ENCODE measurements at places on chromosomes 2 and 18. TPM values are rescaled to one million over a fixed set of nuclear protein-coding genes. Genes with fewer than 3 reads are reported as not detected.

DNA sequence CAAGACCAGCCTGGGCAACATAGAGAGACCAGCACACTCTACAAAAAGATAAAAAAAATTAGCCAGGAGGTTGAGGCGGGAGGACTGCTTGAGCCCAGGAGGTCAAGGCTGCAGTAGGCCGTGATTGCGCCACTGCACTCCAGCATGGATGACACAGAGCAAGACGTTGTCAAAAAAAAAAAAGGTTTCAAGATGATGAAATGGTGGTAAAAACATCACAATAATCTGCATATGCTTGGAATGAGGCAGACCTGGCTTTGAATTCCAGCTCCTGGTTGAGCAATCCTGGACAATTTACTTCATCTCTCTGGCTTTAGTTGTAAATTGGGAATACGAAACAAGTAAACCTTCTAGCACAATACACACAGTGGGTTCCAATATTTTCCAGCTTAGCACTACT, 24.1 kb downstream of the USP40 start:
- no peak overlapping the region for H3K4me3 ChIP-seq
- no peak for DNase-seq

- peaks cover 41% of the 10 kb centered on the region for H3K4me1 ChIP-seq
- H3K4me3 ChIP-seq = no peak overlapping the region
- H3K27me3 ChIP-seq = no peaks in the 10 kb centered on the region
- no peaks in the 10 kb centered on the region for H3K36me3 ChIP-seq
Measured at GRCh38 chr2:28452534-28453081, 43.3 kb upstream of the PLB1 start.

GRCh38 chr2:227363756-227364155, 15.3 kb downstream of the TM4SF20 start:
- peaks cover 5% of the 10 kb centered on the region for H3K36me3 ChIP-seq
- no peak for DNase-seq
- no peak overlapping the region for H3K4me3 ChIP-seq
- H3K4me1 ChIP-seq = peaks cover 4% of the 10 kb centered on the region
- no peak overlapping the region for H3K27ac ChIP-seq

GRCh38 chr2:180554330-180554729, 426.1 kb upstream of the UBE2E3 start:
- H3K4me1 ChIP-seq = no peaks in the 10 kb centered on the region
- H3K27ac ChIP-seq = no peak overlapping the region
- H3K36me3 ChIP-seq = no peaks in the 10 kb centered on the region
- no peaks in the 10 kb centered on the region for H3K27me3 ChIP-seq
- H3K4me3 ChIP-seq = no peak overlapping the region

DNA sequence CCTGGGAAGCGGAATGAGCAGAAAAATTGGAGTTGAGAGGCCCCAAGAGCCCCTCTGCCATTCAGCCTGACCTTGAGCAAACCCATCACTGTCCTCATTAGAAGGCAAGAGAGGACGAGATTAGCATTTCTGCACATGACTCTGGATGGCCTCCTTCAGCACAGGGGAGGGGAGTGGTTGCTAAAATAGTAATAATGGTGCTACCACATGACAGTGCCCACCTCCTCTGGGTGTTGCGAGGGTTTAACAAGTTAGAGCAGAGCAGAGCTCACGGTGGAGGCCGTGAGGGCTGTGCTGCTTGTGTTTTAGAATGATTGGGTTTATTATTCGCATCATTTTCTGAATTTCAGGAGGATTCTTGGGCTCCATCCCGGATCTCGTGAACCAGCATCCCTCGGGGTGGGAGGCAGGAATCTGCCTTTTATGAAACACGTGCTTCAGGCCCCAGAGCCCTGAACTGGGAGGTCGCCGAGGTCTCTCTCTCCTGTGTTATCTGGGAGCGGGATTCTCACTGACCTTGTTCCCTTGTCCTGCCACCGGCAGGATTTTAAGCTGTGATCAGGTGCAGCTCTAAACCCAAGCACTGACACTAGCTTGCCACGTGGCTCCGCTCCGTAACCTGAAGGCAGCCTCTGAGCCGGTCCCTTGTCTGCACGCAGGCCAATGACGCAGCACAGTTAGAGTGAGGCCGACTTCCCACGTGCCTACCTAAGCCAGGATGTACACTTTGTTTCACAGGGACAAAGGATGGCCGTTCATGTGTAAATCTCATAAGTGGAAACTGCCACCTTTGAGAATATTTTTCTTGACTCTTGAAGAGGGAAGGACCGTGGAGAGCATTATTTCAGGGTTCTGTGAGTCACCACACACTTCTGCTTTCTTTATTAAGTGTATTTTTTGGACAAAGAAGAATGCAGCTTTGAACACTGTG, 142.3 kb downstream of the ACOXL start:
- no peak for DNase-seq
- no peak overlapping the region for H3K27ac ChIP-seq
- H3K4me3 ChIP-seq = no peak overlapping the region
- H3K27me3 ChIP-seq = peaks cover 15% of the 10 kb centered on the region

The SLC19A3 gene
- total RNA-seq = not detected

The NABP1 gene
- 30.5 TPM for total RNA-seq

The CXCR4 gene
- 97.0 TPM for total RNA-seq

All from activated CD8-positive, alpha-beta T cell treated with anti-CD3 and anti-CD28 coated beads for 36 hours (primary cell).